ENCODE measurements at places on chromosomes 5 and 9.
A peak's percentile ranks its signal among the peaks of the same experiment; 100 is the strongest.

- DNase-seq = no peak
- no peaks in the 10 kb centered on the region for H3K4me1 ChIP-seq
- H3K27ac ChIP-seq = no peak overlapping the region
- H3K36me3 ChIP-seq = peaks cover 4% of the 10 kb centered on the region
- no peak overlapping the region for H3K4me3 ChIP-seq
- H3K27me3 ChIP-seq = no peaks in the 10 kb centered on the region
These were observed 409.4 kb upstream of the CD180 start for GRCh38 chr5:67605730-67606585.

- no peak overlapping the region for H3K27ac ChIP-seq
- H3K36me3 ChIP-seq = no peaks in the 10 kb centered on the region
- DNase-seq = no peak
These were observed 478.9 kb downstream of the SPATA31D1 start for GRCh38 chr9:82467436-82467835.

GRCh38 chr9:89473762-89474469 is 24.0 kb downstream of the SEMA4D start:
- peaks cover 93% of the 10 kb centered on the region for H3K4me1 ChIP-seq
- H3K27me3 ChIP-seq = no peaks in the 10 kb centered on the region
- peak; percentile 3 for DNase-seq

- H3K4me3 ChIP-seq = no peak overlapping the region
- no peak overlapping the region for H3K27ac ChIP-seq
- H3K27me3 ChIP-seq = no peaks in the 10 kb centered on the region
- DNase-seq = no peak
These were observed 240.1 kb downstream of the GABRB2 start for GRCh38 chr5:161306351-161306995.

Measured in activated CD4-positive, alpha-beta T cell treated with anti-CD3 and anti-CD28 coated beads for 36 hours (primary cell).